ELR (cell line): ENCODE measurements at places on chromosomes 2 and 18.

GRCh38 chr2:144452169-144452988 lies 67.5 kb downstream of the ZEB2 start:
- peak; percentile 64 for DNase-seq

- DNase-seq, result peak; percentile 96
Measured at GRCh38 chr2:235050980-235051351, 99.1 kb downstream of the SH3BP4 start.

- no peak for DNase-seq
Measured at GRCh38 chr2:231336236-231336635, 59.3 kb upstream of the B3GNT7 start.

- DNase-seq, result peak; percentile 75
Measured at GRCh38 chr2:235216901-235217300, 265.1 kb downstream of the SH3BP4 start.

DNA sequence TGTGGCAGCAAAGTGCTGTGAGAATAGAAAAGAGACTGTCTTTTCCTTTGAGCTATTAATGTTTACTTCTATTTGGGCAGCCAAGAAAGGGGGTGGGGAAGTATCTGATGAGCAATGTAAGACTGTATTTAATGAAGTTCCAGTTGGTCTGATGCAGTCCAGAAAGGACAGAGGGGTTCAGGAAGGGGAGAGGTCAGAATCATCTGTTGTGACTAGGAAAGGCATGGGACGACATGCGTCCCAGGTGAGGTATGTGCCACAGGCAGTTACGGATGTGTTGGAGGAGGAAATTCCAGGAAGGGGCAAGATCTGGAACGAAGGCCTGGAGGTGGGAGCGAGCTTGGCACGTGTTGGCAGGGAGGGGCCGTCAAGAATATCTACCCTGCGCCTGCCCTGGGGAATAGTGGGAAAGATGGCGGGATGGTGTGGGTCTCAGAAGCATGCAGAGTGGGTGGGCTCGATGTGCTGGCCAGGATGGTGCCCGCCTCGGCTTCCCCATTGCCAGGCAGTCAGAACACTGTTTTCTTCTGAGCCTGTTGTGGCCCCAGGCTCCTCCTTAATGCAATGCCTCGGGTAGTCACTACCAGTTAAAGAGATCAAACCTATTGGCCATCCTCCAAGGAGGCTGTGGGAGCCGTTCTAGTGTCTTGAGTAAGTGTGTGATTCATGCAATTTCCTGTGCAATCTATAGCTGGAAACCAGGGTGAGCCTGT lies 57.8 kb upstream of the TXNDC2 start:
- DNase-seq, result peak; percentile 100

GRCh38 chr18:31783059-31783458 lies 22.4 kb upstream of the SLC25A52 start:
- DNase-seq, result no peak

- DNase-seq, result no peak
Measured at GRCh38 chr2:58228299-58228698, 12.8 kb downstream of the FANCL start.

DNA sequence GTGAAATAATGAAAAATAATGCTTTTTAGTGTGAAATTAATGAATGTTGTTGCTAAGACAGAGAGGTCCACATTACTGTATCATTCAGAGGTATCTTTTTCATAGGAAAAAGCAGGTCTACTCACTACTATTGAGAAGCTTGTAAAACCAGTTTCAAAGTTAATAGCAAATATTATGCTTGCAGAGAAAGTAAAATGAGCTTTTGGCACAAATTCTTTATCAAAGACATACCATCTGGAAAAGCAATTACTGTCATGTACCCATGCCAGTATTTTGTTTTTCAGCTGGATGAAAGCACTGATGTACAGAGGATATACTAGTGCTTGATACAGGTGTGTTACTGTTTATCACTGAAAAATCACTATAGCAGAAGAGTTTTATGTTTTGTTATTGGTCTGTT lies 77.5 kb downstream of the NCOA1 start:
- DNase-seq, result no peak

- DNase-seq, result peak; percentile 68
Measured at GRCh38 chr18:10560452-10561045, 34.7 kb downstream of the NAPG start.

- peak; percentile 64 for DNase-seq
Measured at GRCh38 chr2:71609958-71610357, 156.6 kb downstream of the DYSF start.

DNA sequence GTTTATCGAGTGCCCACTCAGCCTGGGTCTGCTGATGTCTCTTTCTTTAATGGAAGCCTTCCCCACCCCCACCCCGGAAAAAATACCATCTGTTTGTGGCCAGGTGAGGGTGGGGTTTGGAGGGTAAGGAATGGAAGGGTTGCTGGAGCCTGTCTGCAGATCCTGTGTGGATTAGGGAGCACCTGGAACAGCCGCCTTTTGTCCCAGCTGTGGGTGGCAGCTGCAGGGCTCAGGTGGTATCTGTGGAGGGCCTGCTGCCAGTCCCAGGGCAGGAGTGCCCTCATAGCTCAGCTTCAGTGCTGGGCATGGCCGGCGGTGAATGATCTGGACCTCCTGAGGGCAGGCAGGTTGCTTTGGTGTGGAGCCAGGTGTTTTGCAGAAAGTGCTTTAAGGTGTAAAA lies 45.3 kb downstream of the IMPA2 start:
- DNase-seq, result no peak

DNA sequence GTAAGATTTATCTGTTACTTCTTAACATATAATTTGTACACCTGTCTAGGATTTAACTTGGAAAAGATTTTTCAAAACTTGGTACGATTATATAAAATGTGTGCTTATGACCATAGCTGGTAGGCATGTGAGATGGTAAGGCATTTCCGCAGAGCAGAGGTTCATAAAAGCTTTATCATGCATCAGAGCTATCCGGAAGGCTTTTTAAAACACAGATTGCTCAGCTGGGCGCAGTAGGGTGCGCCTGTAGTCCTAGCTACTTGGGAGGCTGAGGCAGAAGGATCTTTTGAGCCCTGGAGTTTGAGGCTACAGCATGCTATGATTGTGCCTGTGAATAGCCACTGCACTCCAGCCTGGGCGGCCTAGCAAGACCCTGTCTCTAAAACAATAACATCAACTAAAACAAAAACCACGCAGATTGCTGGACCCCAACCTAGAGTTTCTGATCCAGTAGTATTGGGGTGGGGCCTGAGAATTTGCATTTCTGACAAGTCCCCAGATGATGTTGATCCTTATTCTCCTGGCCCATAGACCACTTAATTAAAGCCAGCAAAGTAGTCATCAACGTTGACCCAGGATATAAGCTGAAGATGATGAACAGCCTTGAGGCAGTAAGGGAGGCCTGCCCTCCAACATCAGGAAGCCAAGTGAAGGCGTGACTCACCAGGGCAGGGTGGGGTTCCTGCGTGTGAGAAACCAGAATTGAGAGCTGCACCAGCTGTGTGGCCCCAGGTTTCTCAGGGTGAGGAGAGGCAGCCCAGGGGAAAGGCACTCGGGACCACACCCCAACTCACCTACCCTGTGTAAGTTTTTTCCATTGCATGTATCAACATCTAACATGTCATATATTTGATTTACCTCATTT lies 21.6 kb upstream of the SLC20A1 start:
- DNase-seq, result peak; percentile 99

- no peak for DNase-seq
Measured at GRCh38 chr2:126543081-126543480, 112.9 kb upstream of the GYPC start.

- DNase-seq, result no peak
Measured at GRCh38 chr2:221289389-221289788, 282.7 kb downstream of the EPHA4 start.

- no peak for DNase-seq
Measured at GRCh38 chr2:109320195-109320922, 191.4 kb downstream of the SH3RF3 start.

GRCh38 chr2:17590342-17590911 lies 49.9 kb downstream of the VSNL1 start:
- DNase-seq, result no peak

DNA sequence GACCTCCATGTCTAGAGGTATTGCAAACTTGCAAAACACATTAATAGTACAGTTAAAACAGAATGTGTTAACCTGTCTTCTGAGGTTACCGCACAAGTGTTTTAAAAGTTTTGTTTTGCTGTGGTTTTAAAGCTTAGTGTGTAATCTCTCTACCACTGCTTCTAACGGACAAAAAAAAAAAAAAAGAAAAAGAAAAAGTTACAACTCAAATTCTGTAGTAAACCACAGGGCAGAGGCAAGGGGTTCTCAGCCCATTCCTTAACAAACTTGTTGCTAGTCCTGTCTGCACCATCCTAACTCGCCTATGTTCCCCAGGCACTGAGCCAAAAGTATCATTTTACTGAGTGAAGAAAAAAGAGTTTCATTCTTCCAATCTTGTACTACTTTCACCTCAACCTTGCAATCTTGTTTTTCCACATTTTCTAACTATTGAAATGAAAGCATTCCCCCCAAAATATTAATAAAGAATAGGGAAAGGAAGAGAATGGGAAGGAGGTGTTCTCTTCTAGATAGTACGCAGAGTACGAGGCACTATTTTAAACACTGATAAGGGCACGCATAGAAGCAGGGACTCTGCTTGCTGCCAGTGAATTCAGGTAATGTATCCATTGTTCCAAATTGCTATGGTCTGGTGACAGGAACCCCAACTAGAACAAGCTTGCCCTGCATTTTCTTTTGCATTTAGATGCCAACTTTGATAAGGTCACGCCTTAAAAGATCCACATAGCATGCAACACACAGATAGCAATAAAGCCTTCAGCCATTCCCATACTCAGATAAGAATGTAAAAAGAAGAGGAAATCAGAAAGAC lies 47.1 kb downstream of the IKZF2 start:
- no peak for DNase-seq

- peak; percentile 74 for DNase-seq
Measured at GRCh38 chr18:48539406-48540250, 797 bp downstream of the CTIF start.

GRCh38 chr2:120344214-120344975 lies 1.5 kb upstream of the INHBB start:
- DNase-seq, result peak; percentile 43

- no peak for DNase-seq
Measured at GRCh38 chr18:56900195-56901094, 246.4 kb upstream of the BOD1L2 start.

- DNase-seq, result peak; percentile 96
Measured at GRCh38 chr2:100757621-100758394, 62.1 kb upstream of the NPAS2 start.

DNA sequence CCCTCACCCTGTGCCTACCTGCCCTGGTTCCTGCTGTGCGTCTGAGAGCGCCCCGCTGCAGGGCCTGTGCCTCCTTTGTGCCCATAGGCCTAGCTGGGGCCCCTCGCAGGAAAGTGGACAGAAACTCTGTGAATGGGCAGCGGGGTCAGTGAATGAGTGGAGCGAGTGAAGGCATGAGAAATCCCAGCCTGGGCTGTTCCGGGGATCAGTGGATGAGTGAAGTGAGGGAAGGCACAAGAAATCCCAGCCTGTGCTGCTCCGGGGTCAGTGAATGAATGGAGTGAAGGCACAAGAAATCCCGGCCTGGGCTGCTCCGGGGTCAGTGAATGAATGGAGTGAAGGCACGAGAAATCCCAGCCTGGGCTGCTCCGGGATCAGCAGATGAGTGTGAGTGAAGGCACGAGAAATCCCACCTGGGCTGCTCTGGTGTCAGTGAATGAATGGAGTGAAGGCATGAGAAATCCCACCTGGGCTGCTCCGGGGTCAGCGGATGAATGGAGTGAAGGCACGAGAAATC lies 2.0 kb downstream of the COLEC11 start:
- DNase-seq, result no peak

GRCh38 chr2:38876407-38876806 lies 631 bp downstream of the MORN2 start:
- peak; percentile 11 for DNase-seq

GRCh38 chr2:39568561-39569006 lies 97.1 kb upstream of the TMEM178A start:
- peak; percentile 89 for DNase-seq

- peak; percentile 11 for DNase-seq
Measured at GRCh38 chr2:13504808-13505207, 788.1 kb downstream of the TRIB2 start.

DNA sequence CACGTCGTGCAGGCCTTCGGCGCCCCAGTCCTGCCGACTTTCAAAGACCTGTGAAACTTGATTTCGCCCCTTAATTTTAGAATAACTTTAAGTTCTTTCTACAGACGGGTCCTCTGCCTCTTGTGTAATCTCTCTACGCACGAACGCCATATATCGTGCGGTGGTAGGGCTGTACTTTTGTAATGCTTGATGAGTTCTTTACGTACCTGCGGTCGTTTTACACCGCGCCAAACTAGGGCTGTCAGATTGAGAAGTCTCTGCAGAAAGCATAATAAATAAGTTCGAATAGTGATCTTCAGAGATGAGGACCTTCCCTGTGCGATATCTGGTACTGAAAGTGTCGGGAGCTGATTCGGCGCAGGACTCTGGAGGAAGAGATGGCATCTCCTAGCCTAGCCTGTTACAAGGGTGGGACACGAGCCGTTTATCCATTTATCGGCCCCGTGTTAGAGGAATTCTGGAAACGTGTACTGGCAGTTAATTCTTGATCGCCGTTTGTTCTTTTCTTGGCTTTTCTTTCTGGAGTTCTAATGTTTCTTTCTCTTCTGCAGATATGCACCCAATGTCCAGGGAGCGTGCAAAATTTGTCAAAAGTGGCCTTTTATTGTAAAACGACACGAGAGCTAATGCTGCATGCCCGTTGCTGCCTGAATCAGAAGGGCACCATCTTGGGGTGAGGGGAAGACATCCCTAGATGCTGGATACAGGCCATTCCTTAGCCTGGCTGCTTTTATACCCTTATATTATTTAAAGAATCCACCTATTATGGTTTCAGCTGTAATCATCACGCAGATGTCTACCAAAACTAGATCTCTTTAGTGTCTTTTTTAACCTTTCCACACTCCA lies 781 bp upstream of the SLC5A6 start:
- peak; percentile 20 for DNase-seq

GRCh38 chr2:11611251-11611650 lies 58.7 kb downstream of the NTSR2 start:
- no peak for DNase-seq

DNA sequence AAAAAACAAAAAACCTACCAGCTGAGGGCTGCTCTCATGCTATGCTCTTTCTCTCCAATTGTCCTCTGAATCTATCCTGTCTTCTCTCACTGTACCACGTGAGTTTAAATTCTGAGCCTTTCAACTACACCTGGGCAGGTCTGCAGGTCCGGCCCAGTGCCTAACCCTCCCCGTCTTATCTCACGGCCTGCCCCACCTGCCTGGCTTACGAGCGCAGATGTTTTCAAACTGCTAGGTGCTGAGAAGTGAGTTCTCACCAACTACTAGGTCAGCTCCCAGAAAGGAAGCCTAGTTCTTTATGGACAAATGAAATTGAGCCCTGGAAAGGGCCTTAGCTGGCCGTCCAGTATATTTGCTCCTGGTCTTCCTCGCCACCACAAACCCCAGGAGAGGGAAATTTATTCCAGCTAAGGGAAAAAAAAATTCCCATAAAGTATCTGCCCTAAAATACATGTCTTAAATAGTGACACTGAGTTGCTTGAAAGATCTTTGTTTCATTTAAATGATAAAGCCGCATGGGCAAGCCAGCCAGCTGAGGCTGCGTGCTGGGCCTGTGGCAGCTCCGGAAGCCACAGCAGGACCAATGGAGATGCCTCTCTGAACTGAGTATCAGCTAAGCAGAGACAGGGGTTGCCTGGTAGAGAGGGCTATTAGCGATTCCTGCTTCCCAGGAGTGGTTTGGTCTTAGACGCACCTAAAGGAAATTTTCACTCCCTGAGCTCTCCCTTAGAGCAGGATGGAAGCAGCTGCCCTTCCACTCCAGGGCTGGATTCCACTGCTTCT lies 92.5 kb upstream of the NCK2 start:
- no peak for DNase-seq
